Pancreas (tissue), 10 donors: ENCODE measurements at places on chromosomes 1 and 21. TPM values are rescaled to one million over a fixed set of nuclear protein-coding genes. Genes with fewer than 3 reads are reported as not detected.

Gene LORICRIN
- not detected for total RNA-seq

Gene WDR64
- not detected for total RNA-seq

Gene FAM167B
- total RNA-seq = 3.1 TPM

Gene DHRS3
- 51.3 TPM for total RNA-seq

Gene COL11A1
- total RNA-seq = 1.4 TPM

Gene THEM5
- not detected for total RNA-seq

Gene SPRR5
- total RNA-seq = not detected

Gene FAM72D
- total RNA-seq = 0.16 TPM

Gene FMO5
- 7.5 TPM for total RNA-seq

Gene AMY1A
- total RNA-seq = 0.65 TPM

Gene PRDX6
- total RNA-seq = 94.8 TPM

Gene FCGR3B
- total RNA-seq = 1.5 TPM

DNA sequence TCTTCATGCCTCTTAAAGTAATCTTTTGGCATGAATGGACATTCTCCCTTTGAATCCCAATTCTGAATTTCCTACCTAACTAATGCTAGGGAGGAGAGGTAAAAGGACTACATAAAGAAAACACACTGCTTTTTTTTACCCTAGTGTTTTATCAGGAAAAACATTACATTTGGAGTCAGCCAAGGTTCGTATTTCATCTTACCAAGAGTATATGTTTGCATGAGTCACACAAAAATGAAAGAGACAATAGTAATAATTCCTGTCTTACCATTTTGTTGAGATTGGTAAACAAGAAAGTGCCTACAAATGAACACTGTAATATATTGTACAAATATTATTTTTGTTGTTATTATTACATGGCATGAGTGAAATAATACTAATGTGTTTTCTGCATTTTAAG, 112.9 kb upstream of the WARS2 start:
- no peaks in the 10 kb centered on the region for H3K36me3 ChIP-seq
- H3K4me1 ChIP-seq = no peaks in the 10 kb centered on the region
- no peak overlapping the region for H3K4me3 ChIP-seq
- no peak overlapping the region for H3K27ac ChIP-seq

DNA sequence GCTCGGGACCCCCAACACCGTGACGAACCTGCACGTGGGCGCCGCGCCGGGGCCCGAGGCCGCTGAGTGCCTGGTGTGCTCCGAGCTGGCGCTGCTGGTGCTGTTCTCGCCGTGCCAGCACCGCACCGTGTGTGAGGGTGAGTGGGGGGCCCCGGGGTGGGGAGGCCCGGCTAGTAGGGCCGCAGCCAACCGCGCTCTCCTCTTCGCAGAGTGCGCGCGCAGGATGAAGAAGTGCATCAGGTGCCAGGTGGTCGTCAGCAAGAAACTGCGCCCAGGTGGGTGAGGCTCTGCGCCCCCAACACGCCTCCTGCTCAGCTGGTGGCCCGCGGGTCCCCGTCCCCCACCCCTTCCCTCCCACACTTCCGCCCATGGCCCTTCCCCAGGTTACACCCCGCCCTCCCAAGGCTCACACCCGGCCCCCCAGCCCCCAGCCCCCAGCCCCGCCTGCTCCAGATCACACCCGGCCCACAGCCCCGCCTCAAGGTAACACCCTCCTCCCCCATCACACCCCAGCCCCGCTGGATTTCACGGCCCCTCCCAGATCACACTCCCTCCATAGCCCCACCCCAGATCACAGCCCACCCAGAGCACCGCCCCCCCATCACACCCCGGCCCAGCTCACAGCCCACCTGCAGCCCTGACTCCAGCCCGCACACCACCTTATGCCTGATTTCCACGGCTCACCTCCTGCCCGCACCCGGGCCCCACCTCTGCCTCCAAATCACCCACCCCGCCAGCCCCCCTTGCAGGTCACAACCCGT, 2.4 kb upstream of the MMP23B start:
- peak; percentile 33 for DNase-seq
- no peaks in the 10 kb centered on the region for H3K36me3 ChIP-seq
- no peak overlapping the region for H3K27ac ChIP-seq
- no peaks in the 10 kb centered on the region for H3K4me1 ChIP-seq
- no peaks in the 10 kb centered on the region for H3K27me3 ChIP-seq
- H3K4me3 ChIP-seq = no peak overlapping the region

DNA sequence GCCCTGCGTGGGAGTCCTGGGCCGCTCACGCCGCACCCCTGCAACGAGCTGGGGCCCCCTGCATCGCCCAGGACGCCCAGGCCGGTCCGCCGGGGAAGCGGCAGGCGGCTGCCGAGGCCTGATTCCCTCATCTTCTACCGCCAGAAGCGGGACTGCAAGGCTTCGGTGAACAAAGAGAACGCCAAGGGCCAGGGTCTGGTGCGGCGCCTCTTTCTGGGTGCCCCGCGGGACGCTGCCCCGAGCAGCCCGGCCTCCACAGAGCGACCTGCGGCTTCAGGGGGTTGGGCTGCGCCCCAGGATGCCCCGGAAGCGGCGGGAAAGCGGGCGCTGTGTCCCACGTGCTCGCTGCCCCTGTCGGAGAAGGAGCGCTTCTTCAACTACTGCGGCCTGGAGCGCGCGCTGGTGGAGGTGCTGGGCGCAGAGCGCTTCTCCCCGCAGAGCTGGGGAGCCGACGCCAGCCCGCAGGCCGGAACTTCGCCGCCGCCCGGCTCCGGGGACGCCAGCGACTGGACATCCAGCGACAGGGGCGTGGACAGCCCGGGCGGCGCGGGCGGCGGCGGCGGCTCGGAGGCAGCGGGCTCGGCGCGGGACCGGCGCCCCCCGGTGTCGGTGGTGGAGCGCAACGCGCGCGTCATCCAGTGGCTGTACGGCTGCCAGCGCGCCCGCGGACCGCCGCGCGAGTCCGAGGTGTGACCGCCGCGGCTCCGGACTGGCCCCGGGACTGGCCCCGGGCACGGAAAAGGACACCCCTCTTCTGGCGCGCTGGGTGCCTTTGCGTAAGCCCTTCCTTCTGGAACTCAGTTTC, 2.7 kb downstream of the FAM110D start:
- no peaks in the 10 kb centered on the region for H3K27me3 ChIP-seq
- H3K4me3 ChIP-seq = peak overlapping the region; percentile 28
- DNase-seq = peak; percentile 54

- no peaks in the 10 kb centered on the region for H3K36me3 ChIP-seq
- no peak overlapping the region for H3K27ac ChIP-seq
Observed at GRCh38 chr1:109501644-109502363, 7.7 kb downstream of the AMIGO1 start.

DNA sequence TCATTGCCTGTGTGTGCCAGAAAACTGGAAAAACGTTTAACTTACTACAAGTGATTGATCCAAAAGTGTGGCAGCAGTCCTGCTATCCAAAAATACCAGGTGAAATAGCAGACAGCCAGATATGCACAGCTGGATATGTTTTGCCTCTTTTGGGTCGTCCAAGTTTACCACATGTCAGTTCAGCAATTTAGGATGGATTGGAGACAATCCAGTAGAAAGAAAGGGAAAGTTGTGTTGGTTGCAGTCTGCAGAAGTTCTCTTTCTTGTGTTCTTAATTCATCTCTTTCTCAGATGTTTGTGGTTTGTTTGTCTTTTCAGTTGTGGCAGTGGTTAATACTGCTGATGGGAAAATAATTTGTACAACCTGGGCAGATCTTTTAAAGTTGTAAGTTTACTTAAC, 645.0 kb downstream of the PTPRC start:
- H3K4me3 ChIP-seq = no peak overlapping the region
- H3K4me1 ChIP-seq = no peaks in the 10 kb centered on the region
- no peak for DNase-seq
- H3K27me3 ChIP-seq = no peaks in the 10 kb centered on the region
- no peaks in the 10 kb centered on the region for H3K36me3 ChIP-seq

- H3K36me3 ChIP-seq = no peaks in the 10 kb centered on the region
- no peak for DNase-seq
- no peak overlapping the region for H3K4me3 ChIP-seq
- no peaks in the 10 kb centered on the region for H3K27me3 ChIP-seq
Observed at GRCh38 chr1:15953791-15954241, 22.1 kb downstream of the ZBTB17 start.

DNA sequence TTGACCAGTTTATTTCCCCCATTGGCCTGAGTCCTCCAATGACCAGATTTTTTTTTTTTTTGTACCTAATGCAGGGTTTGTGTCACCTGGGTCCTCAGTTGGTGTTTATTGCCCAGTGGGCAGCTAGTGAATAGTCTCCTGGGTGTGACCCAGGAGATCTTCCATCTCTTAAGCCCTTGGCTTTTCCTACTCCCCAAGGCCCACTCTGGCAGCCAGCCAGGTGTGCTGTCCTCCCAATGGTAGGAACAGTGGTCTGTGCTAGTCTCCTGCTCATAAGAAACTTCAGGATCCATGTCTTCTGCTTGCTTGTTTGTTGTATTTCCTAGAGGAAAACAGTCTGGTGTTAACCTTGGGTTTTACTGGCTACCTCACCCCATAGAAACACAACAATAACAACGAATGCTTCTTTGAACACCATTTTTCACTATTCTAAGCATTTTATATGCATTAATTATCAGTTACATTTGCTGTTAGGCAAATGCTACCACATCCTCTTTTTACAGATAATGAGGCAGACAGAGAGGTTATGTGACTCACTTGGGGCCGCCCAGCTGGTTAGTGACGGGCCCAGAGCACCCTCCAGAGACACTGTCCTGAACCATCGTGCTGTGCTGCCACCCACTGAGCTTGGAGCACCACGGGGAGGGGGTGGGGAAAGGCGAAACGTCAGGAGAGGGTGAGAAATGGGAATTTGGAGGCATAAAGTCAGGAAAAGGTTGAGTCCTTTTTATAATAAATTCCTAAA, 107.5 kb downstream of the HIVEP3 start:
- no peak for DNase-seq
- H3K4me1 ChIP-seq = no peaks in the 10 kb centered on the region
- no peaks in the 10 kb centered on the region for H3K27me3 ChIP-seq
- no peak overlapping the region for H3K27ac ChIP-seq
- H3K4me3 ChIP-seq = no peak overlapping the region

GRCh38 chr1:56527548-56528302, 51.6 kb downstream of the PLPP3 start:
- DNase-seq = no peak
- no peaks in the 10 kb centered on the region for H3K27me3 ChIP-seq
- H3K4me1 ChIP-seq = peaks cover 38% of the 10 kb centered on the region

DNA sequence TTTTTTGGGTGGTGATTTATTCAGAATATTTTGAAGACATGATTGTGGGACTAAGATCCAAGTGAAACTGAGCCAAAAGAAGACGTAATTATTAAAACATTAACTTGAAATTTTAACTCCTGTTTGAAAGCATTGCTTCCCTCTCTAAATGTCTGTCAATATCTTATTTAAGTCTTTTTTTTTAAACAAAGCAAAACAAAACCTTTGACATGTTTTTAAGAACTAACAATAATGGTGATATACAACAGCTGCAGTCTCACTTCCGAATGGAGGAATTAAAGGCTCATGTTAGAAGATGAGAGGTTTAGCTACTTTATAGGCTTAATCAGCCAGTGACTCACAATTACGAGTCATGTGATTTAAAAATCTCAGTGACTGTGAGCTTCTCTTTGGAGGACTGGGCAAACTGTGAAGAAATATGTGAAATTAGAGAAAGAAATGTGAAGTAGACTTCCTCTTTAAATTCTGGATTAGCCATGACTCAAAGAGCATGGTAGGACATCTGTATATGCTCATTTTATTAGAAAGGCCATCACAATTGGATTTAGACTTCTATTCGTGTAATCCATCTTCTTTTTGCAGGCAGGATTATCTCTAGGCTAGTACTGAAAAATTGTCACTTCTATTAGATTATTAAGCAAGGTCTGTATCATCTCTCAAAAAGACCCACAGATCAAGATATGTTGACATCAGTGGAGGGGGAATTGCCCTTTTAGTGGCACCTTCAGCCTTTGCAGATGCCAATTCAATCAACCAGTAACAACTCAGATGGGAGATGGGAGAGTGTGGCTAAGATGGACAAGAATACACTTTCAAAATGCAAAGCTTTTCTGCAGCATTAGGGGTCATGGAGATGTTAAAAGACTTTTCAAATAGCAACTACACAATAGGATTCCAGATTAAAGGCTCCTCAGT, 28.7 kb downstream of the KCNA3 start:
- H3K36me3 ChIP-seq = no peaks in the 10 kb centered on the region
- no peaks in the 10 kb centered on the region for H3K27me3 ChIP-seq
- H3K27ac ChIP-seq = no peak overlapping the region
- no peak overlapping the region for H3K4me3 ChIP-seq
- DNase-seq = no peak
- H3K4me1 ChIP-seq = no peaks in the 10 kb centered on the region

DNA sequence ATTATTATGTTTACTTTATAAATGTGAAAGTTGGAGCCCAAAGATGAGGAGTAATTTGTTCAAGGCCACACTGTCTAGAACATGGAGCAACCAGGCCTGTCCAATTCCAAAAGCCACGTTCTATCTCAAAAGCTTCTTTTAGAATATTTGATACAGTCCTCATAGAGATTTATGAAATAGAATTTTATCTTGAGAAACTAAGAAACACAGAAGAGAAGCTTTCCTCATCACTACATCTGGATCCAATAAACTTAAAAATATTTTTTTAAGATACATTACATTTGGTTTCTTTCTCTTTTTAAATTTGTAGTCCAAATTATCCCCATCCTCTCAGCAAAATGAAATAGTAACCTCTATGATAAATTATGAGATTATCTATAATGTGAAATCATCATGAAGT, 58.9 kb downstream of the DDAH1 start:
- peak overlapping the region; percentile 68 for H3K27ac ChIP-seq
- peaks cover 23% of the 10 kb centered on the region for H3K4me1 ChIP-seq
- no peak overlapping the region for H3K4me3 ChIP-seq

DNA sequence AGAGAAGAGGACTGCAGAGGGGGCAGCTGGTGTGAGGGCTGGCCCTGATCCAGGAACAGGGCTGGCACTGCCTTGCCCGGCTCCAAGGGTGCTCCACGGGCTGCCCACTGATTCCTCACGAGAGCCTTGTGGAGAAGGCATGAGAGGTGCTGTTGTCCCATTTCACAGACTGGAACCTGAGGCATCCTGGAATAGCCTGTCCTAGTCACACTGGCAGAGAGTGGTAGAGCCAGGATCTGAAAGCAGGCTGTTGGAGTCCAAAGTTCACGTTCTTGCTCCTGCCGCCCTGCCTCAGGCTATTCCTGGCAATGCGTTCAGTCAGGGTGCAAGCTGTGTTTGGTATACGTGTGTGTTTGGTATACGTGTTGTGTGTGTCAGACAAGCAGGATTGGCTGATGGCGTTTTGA, 1.8 kb downstream of the RER1 start:
- peaks cover 16% of the 10 kb centered on the region for H3K36me3 ChIP-seq
- no peak overlapping the region for H3K4me3 ChIP-seq
- peak; percentile 66 for DNase-seq
- H3K27ac ChIP-seq = peak overlapping the region; percentile 37
- H3K4me1 ChIP-seq = peaks cover 28% of the 10 kb centered on the region

GRCh38 chr1:53130878-53131589, 11.4 kb downstream of the SLC1A7 start:
- no peaks in the 10 kb centered on the region for H3K27me3 ChIP-seq
- H3K4me3 ChIP-seq = no peak overlapping the region
- no peaks in the 10 kb centered on the region for H3K36me3 ChIP-seq
- no peak overlapping the region for H3K27ac ChIP-seq
- DNase-seq = no peak
- H3K4me1 ChIP-seq = no peaks in the 10 kb centered on the region
